ENCODE measurements at places on chromosomes 5 and 9.

GRCh38 chr5:78696637-78697036, 48.1 kb upstream of the LHFPL2 start:
- DNase-seq, result no peak

DNA sequence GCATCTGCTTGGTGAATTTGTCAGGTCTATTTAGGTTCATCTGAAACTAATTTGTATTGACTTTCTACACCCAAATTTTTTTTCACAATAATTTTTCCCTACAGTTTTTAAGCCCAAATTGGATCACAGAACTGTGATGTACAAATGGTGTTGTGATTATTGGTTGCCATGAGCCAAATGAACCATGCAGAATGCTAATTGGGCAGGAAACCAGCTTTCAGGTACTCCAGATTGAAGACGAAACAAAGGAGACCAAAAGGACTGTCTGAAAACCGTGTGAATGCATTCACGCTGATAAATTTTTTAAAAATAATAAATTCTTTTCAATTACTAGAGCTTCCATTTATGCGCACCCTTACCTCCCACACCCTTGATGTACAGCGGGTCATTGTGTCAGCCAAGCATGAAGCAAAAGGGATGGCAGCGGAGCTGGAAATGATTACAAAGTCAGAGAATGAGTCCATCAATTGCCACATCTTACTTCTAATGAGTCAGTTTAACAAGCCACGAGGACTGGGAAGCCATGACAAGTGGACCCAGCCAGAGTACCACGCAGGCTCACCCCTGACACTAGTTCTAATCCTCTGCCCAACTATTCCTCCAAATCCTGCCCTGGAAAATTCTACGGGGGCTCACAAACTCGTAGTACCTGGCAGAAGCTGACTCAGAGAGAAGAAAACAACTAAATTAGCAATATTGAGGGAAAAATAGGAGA, 66.5 kb downstream of the SEMA6A start:
- DNase-seq, result no peak

- no peak for DNase-seq
Measured at GRCh38 chr9:127865645-127866464, 11.4 kb upstream of the ENG start.

- no peak for DNase-seq
Measured at GRCh38 chr9:27193886-27194285, 84.9 kb downstream of the TEK start.

DNA sequence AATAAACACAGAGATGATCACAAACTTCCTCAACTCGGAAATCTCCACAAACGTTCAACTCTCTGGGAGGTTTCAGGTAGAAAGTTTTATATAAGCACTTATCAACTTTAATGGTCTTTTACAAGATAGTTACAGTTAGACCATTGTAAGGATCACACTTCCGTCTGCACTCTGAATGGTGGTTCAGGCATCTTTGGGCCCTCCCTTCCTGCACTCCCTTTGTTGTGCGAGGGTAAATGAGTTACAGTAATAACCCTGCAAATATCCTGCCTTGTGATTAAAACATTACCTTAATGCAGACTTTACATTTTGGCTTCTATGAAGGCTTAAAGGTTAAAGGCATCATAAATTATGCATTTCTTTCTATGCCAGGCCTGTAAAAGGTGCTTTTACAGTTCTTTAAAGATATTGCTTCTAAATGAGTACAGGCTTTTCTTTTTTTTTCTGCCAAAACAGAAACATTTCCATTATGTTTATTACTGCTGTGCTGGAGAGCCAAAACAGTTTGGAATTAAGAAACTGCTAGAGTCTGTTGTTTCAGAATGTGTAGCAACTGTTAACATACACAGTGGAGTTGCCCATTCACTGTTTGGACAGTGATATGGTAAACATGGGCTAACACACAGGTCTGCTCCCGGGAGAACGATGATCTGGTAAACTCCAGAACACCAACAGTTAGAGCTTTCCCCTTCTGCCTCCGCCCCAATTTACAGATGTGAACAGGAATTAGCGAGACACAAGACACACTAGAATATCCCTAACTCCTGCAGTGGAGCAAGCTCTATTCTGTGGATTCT, 1.1 kb downstream of the PRUNE2 start:
- DNase-seq, result no peak

GRCh38 chr5:150484964-150485692, 22.8 kb upstream of the NDST1 start:
- no peak for DNase-seq

DNA sequence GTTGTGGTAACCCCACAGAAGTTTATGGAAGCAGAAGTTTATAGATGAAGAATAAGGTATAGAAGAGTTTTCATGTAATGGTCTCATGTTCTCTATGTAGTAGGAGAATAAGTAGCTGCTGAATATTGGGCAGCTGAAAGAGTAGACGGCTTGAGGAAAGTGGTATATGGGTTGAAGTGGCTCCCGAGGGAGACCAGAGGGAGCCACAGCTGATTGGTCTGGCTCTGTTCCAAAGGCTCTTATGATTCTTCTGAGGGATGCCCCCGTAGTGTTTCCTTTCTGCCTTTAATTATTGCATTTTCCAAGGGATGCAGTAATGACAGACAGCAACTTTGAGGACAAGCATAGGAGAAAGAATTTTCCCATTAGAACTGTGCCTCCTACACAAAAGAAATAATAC, 30.1 kb upstream of the TENT2 start:
- DNase-seq, result no peak
